Iris pigment epithelial cell (primary cell): ENCODE measurements at places on chromosomes 3 and 15.

- DNase-seq: no peak
Measured at GRCh38 chr3:89217148-89217685, 109.8 kb downstream of the EPHA3 start.

- DNase-seq: peak; percentile 7
Measured at GRCh38 chr3:102512734-102513504, 78.1 kb downstream of the ZPLD1 start.

DNA sequence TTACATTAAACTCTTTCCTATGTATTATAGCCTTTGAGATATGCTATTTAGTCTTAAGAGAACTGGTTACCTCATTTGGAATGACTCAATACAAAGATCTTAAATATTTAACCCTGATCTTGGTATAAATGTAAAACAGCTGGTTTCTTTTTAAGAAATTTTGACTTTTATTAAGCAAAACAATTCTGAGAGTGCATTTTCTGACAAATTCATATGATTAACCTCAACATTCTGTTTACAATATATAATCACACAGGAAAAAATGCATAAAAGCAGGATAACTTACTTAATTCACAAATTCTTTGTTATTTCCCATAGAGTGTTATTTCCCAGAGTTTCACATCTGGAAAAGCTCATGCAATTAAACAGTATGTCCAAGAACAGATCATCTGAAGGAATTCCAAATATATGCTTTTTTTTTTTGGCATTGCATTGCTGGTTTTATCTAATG is 400.4 kb upstream of the THBS1 start:
- DNase-seq: peak; percentile 44

- no peak for DNase-seq
Measured at GRCh38 chr3:194103983-194104751, 31.8 kb upstream of the HES1 start.
